T-helper 2 cell treated with Interferon-gamma antibody and Interleukin-4, amounts not matched to agents 100 ng/mL and 5 ng/mL, for 36 hours (primary cell): ENCODE measurements at places on chromosomes 2 and 18. TPM values are rescaled to one million over a fixed set of nuclear protein-coding genes. Genes with fewer than 3 reads are reported as not detected.

The CAVIN2 gene
- not detected in 2 replicates for total RNA-seq

The SULT1C3 gene
- total RNA-seq, result not detected in 2 replicates

The MOGAT1 gene
- not detected in 2 replicates for total RNA-seq

The IL1F10 gene
- total RNA-seq, result not detected in 2 replicates

The EFEMP1 gene
- not detected in 2 replicates for total RNA-seq

The PRSS56 gene
- total RNA-seq, result not detected in 2 replicates

The TRIM43 gene
- total RNA-seq, result 0.59 and 0.73 TPM in 2 replicates

The SEMA4C gene
- 27.4 and 29.7 TPM in 2 replicates for total RNA-seq

The ATP6V1B1 gene
- not detected in 2 replicates for total RNA-seq

The C2orf15 gene
- total RNA-seq, result 0.20 and 0.34 TPM in 2 replicates

The EMILIN1 gene
- total RNA-seq, result 1.1 and 1.5 TPM in 2 replicates

The ARHGAP28 gene
- total RNA-seq, result not detected in 2 replicates

The OTX1 gene
- not detected in 2 replicates for total RNA-seq

The DSEL gene
- total RNA-seq, result 0.02 TPM in 1 of 2 replicates, not detected in the other

The ANAPC1 gene
- total RNA-seq, result 80.4 and 80.6 TPM in 2 replicates

The POTEI gene
- total RNA-seq, result not detected in 2 replicates

The LYPD6B gene
- not detected in 2 replicates for total RNA-seq

The LAMA3 gene
- total RNA-seq, result 0.11 TPM in 2 replicates

The TLX2 gene
- 1.1 and 1.2 TPM in 2 replicates for total RNA-seq

The REG1B gene
- not detected in 2 replicates for total RNA-seq

The TOGARAM2 gene
- total RNA-seq, result 5.9 and 6.3 TPM in 2 replicates

The OXER1 gene
- total RNA-seq, result 0.68 and 0.73 TPM in 2 replicates

The NYAP2 gene
- not detected in 2 replicates for total RNA-seq

The REEP1 gene
- total RNA-seq, result 0.45 and 0.57 TPM in 2 replicates

The L3MBTL4 gene
- 0.20 and 0.57 TPM in 2 replicates for total RNA-seq
